Activated T-helper 9 cell treated with anti-CD3 and anti-CD28 coated beads, Interleukin-2, amount 50 U/mL, for 16 hours (primary cell): ENCODE measurements at places on chromosomes 1 and 21.

GRCh38 chr1:223709598-223709997 is 2.7 kb upstream of the CAPN2 start:
- no peak for DNase-seq

DNA sequence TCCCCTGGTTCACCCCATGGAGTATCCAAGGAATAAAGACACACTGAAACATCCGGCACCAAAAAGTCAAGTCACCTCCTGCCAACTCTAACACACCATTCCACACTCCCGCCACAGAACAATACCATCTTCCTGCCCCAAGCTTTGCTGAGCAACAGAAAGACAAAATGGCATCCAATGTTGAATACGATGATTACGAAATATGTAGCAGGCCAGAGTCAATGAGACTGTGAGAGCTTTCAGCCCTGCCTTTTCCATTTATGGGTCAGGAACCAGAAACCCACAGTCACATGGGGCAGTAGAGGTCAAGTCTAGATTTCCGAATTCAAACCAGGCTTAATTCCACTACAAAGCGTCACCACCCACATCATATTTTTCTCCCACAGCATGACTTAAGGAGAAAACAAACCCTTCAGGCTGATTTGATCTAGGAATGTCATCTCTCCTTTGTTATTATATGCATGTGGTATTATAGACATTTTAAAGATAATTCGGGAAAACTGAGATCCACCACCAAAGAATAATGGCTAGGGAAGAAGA is 249.8 kb downstream of the SETD4 start:
- DNase-seq, result no peak

GRCh38 chr1:25794325-25794724 is 5.7 kb upstream of the SELENON start:
- DNase-seq, result no peak

DNA sequence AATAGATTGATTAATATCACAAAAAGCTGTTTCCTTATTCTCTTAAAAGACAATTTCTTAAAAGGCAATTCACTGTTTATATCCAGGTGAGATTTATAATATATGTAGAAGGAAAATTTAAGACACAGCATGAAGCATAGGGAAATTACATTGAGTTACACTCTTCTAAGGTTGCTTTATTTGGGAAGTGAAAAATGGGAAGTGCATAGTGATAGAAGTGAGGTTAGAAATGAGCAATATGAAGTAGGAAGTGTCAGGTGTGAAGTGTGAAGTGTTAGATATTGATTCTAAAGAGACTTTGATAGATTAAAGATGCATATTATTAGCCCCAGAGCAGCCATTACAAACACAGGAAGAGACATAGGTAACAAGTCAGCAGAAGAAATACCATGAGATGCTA is 40.3 kb downstream of the FH start:
- no peak for DNase-seq

- DNase-seq, result no peak
Observed at GRCh38 chr21:44701023-44701400, 4.0 kb downstream of the KRTAP10-12 start.

DNA sequence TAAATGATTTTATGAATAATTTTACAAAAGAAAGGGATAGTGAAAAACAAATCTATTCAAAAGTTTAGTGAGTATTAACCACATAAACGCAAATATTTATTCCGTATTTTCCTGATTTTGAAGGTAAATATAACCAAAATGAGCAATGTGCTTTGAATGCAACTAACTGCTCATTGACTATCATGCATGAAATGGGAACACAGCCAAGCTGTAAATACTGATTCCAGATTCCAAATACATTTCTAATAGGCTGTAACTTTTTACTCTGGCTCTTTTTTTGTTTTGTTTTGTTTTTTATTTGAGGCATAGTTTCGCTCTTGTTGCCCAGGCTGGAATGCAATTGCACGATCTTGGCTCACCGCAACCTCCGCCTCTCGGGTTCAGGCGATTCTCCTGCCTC is 41.8 kb downstream of the SELENOF start:
- DNase-seq, result no peak

- DNase-seq, result no peak
Observed at GRCh38 chr1:40318476-40318875, 1.4 kb upstream of the COL9A2 start.
